ENCODE measurements at places on chromosomes 7 and 10.
A peak's percentile ranks its signal among the peaks of the same experiment; 100 is the strongest.

DNA sequence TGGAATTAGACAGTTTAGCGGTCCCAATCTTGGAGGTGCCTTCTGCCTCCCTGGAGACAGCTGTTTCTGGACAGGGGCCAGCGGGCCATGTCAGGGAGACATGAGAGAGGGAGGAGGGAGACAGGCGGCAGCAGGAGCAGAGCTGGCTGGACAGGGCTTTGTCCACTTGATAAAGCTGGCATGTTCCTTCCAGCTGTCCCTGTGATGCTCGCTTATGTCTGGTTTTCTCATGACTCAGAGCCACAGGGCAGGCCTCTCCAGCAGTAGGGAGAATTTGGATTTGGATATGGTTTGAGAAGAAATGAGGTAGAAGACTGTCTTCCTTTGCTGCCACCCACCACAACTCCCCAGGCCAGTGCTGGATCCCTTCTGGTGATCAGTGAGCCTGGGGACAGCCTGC, 51.7 kb upstream of the SORCS3 start:
- DNase-seq = no peak

- no peak for DNase-seq
These were observed 230.5 kb upstream of the TMEM229A start for GRCh38 chr7:124263232-124263827.

DNA sequence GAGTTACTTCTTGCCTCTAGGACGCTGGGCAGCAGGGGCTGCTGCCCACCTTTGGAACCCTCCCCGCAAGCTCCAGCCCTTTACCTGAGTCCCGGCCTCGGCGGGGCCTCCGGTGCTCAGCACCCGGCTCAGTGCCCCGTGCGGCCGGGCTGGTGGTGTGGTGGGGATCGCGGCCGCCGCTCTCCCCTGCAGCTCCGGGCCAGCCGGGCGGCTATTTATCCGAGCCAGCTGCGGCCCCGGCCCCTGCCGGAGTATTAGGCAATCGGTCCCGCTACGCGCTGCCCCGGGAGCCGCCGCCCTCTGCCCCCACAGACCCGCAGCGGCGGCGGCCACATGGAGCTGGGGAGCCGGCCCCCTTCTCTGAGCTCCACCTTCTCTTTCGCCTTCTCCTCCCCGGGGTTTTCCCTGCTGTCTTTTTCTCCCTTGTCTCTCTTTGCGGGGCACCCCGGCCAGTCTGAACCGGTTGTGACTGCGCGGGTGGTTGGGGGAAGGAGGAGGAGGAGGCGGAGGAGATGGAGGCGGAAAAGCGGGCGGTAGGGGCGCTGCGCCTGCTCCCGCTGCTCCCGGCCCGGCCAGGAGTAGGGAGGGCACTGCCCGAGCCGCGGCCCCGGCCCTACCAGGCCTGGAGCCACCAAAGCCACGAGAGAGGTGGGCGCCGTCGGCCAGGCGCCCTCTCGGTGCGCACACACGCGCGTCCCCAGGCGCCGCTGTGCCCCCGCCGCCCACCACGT, at the start of gene SLC16A9:
SLC16A9 (minus strand) TSS at position 456 of the 731 bp plus-strand sequence. CDS start 25,559 bp downstream, outside the sequence.
- no peak for DNase-seq

DNA sequence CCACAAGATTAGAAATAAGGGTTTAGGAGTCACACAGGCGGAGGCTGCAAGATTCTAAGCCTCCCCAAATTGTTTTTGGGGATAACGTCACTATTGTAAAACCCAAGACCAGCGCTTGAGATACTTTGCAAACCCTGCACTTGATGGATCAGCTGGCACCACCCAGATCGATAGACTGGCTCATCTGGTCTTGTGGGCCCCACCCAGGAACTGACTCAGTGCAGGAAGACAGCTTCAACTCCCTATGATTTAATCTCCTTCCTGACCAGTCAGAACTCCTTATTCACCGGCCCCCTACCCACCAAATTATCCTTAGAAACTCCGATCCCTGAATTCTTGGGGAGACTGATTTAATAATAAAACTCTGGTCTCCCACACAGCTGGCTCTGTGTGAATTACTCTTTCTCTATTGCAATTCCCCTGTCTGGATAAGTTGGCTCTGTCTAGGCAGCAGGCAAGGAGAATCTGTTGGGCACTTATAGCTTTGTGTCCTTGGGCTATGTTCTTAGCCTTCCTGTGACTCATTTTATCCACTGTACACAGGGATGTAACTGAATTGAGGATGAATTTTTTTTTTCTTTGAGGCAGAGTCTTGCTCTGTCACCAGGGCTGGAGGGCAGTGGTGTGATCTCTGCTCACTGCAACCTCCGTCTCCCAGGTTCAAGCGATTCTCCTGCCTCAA, 64.4 kb upstream of the CARD11 start:
- DNase-seq = no peak

GRCh38 chr7:89837515-89837914, 316.8 kb upstream of the STEAP1 start:
- no peak for DNase-seq

DNA sequence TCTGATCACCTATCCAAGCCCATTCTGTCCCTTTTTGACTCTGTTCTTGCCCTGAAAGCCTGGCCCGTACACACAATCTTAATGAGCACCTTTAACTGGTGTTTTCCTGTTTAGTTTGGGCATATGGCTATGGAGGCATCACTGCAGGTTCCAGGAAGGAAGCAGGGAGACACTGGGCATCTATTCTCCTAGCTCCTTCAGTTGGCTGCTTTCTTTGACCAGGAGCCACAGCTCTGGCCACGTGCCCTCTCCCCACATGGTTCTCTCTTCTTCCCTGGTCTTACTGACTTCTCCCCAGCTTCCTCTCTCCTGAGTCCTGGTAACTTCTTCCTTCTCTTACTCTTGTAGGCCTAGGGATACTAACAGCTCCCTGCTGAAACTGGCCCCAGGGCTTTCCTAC, 144.4 kb downstream of the CREB5 start:
- no peak for DNase-seq

DNA sequence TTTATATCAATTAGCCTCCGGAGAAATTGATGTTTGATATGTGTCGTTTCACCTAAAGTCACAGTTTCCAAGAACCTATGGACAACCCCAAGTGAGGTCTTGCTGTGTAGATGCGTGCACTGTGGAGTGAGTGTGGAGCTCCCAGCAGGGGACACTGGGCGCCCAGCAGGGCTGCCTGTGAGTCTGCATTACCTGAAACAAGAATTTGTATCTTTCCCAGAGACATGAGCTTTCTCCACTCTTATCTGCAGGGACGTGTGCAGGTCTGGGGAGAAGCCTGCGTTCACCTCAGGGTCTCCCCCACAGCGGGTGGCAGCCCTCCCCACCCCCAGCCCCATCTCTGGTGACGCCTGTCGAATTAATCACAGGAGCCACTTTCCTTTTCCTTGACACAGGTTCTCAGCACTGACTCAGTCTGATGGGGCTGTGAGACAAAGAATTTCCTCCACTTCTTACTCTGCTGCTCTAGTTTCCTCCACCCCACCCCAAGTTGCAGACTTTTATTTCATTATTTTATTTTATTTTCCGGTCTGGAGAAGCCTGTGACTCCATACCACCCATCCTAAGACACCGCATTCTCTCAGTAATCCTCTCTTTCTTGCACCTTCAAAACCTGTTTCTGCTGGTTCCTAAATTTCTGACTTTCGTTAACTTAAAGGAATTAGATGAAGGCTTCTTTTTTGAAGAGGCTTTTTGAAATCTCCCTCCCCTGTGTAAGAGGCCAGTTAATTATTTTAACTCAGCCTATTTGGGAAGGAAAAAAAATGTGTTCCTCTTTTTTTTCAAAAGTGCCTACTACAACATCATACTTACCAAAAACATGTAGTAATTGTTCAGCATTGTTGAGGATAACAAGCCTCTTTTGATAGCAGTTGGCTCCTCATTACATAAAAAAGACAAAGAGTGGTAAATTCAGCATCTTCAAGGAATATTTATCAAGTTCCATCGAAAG, 17.0 kb upstream of the INSIG1 start:
- DNase-seq = no peak

DNA sequence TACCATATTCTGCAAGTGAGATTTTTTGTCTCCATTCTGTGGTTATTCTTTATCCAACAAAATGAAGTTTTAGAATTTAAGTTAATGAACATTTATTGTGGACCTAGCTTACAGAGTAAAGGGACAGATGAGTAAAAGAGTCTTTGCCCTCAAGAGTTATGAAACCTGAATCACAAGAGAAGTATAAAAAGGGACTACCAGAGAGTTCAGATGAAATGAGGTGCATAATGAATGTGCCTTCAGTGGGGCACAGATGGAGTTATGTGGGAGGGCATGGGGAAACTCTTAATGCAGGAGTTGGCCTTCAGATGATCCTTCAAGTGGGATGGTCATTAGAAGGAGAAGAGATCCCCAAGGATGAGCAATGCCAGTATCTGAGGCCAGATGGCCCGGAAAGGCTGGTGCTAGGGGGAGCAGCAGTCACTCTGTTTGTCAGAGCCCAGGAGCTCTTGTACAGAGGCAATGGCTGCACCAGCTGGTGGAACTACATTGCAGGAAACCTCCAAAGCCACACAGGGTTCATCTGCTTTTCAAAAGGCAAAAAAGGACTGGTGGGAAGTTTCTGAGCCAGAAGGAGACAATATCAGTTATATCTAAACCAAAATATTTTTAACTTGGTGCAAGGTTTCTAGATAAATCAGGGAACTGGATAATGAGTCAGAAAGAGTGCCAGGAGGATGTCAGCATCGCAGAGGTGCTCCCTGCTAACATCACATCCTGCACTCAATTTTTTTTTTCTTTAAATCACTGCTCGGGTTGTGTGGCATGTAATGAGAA, 162.0 kb downstream of the KLF6 start:
- peak; percentile 24 for DNase-seq

DNA sequence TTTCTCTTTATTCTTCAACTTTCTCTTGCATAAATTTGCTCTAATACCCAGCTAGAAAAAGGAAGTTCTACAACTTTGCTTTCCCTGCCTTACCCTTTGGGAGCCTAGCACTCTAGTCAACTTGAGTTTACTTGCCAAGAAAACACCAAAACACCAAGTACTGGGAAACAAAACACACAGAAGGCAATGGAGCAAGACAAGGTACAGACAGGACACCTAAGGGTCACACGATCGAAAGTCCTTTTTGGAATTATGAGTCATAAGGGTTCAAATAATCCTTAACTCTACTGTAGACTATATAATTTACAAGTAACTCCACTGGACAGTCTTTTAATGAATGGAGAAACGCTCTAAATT, 42.6 kb upstream of the ANAPC16 start:
- no peak for DNase-seq

DNA sequence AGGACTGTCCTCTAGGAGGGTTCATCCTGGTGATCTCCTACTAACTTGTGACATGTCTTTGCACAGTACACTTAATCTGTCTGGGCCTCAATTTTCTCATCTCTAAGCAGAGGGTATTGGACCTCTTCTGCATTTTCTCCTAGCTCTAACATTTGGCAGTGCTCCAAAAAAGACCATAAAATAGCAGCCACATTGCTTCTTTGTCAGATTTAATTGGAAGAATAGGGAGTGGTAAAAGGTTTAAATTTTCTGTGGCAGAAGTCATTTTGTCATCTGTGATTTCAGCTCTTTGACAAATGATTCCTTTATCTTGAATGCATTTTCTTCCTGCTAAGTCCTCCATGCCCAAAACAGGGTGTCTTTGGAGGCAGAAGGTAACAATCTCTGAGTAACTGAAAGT, 289.9 kb upstream of the LRGUK start:
- no peak for DNase-seq

DNA sequence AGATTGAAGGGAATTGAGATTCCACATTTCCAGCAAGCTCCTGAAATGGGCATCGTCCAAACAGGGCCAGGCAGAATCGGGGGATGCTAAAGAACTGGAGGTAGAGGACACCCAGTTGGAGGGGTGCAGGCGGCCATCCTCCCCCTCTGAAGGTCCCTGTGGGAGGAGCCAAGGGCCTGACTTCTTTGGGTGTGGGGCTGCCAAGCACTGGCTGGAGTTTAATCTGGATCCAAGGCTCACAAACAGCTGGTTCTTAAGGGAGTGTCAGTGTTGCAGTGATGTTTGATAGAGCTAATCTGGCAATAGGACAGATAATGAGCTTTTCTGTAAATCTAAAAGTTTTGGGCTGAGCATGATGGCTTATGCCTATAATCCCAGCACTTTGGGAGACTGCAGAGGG, 20.8 kb downstream of the TSPAN14 start:
- DNase-seq = no peak

DNA sequence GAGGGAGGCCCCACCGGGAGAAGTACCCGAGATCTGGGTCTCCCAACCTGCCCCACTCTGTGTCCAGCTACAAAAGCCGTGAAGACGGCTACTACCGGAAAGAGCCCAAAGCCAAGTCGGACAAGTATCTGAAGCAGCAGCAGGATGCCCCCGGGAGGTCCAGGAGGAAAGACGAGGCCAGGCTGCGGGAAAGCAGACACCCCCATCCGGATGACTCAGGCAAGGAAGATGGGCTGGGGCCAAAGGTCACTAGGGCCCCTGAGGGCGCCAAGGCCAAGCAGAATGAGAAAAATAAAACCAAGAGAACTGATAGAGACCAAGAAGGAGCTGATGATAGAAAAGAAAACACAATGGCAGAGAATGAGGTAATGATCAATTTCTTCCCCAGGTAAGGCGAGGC, 59.1 kb upstream of the PDCD4 start:
- no peak for DNase-seq

- DNase-seq = no peak
These were observed 159.2 kb downstream of the KCNMA1 start for GRCh38 chr10:77478247-77478961.

GRCh38 chr7:4519819-4520520, 162.1 kb upstream of the FOXK1 start:
- no peak for DNase-seq

DNA sequence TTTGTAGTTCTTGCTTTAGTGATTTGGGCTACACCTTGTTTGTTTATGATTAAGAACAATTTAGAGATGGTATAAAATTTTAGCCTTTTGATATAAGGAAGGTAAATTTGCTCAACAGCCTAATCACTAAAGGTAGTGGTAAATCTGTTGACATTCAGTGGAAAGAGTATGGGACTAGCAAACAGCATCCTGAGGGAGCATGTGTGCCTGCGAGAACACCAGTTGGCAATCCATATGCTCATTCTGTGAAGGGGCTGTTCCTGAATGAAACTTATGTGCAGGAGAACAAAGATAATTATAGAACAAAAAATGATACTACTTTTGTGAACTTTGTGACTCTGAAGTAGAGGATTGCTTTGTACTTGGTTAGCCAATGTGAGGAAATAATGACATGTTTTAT, 44.0 kb downstream of the CAPZA2 start:
- no peak for DNase-seq

Data from CD4-positive, alpha-beta T cell treated with Interleukin-4 for 4 hours (primary cell).